ENCODE measurements at places on chromosomes 2 and 18.

DNA sequence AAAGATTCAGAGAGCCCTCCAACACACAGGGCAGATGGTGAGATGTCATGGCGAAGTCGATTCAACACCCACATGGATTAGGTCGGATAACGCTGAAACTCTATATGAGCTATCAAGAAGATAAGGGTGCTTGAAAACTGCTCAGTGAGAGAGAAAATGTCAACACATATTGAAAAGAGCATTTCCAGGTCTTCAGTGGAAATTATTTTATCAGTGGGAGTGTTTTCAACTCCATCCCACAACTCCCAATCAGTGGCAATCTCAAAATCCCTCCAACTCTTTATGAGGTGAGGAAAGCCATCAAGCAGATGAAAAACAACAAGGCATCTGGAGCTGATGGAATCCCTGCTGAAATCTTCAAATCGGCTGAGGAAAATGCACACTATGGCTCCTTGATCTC lies 104.5 kb upstream of the KLHL14 start:
- no peak for DNase-seq

DNA sequence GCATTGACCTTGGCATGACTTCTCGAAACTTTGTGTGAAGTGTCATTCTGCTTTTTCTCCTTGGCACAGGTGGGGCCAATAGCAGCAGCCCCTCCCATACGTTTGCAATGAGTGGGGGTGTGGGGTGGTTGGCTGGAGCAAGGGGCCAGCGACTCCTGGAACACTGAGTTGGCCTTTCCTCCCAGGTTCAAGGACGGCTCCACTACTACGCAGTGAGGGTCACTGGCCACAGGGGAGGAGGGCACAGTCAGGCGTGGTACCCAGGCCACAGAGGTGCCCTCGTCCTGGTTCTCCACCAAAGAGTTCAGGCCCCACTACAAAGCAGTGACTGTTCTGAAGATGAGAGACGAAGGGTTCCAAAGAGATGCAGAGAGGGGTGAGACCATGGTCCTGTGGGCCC lies 70.6 kb upstream of the OTOS start:
- DNase-seq, result no peak

DNA sequence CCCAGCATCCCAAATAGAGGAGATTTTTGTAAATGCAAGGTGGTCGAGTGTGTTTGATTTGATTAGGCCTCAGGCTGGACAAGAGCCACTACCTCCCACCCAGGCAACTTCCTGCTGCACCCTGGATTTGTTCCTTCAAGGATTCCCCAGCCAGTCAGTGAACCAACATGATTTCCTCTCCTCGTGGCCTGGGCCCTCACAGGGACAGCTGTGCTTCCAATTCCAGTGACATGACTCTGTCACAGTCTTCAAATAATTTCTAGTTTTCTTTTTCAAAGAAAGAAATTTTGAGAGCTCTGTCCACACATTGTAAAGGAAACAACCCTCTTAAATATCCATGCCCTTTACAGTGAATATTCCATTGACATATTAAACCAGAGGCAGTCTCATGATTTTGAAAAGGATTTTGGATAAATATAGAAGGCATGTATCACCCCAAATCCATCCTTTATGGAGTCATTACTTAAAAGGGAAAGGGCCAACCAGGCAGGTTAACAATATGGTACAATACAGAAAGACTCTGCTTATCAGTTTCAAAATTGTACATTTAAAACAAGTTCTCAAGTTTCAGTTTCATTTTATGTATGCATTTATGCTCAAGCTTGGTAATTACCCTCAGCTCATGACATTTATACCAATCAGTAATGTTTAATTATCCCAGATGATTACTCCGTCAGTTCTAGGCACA lies 121.3 kb upstream of the FOSL2 start:
- DNase-seq, result no peak

GRCh38 chr2:60234274-60234986 lies 319.0 kb downstream of the BCL11A start:
- no peak for DNase-seq

DNA sequence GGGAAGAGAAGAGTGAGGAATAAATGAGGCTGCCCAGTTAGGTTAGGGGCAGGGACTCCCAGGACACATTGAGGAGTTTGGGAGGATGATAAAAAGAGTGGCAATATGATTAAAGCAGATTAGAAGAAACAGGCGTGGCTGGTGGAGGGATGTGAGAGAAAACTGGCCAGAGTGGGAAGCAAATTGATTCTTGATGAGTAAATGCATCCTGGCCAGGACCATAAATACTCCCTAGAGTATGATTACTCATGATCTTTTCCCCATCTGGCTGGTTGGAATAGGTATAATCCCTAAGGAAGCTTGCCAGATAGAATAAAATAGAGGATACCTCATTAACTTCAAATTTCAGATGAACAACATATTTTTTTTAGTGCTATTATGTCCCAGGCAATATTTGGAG lies 21.5 kb upstream of the DAW1 start:
- DNase-seq, result no peak

Measured in cortex of kidney (tissue), 1 donor.